Posterior vena cava (tissue), 2 donors: ENCODE measurements at places on chromosomes 16 and 17. TPM values are rescaled to one million over a fixed set of nuclear protein-coding genes. Genes with fewer than 3 reads are reported as not detected.

- DNase-seq, result no peak
Measured at GRCh38 chr17:68353111-68353521, 61.8 kb downstream of the ARSG start.

DNA sequence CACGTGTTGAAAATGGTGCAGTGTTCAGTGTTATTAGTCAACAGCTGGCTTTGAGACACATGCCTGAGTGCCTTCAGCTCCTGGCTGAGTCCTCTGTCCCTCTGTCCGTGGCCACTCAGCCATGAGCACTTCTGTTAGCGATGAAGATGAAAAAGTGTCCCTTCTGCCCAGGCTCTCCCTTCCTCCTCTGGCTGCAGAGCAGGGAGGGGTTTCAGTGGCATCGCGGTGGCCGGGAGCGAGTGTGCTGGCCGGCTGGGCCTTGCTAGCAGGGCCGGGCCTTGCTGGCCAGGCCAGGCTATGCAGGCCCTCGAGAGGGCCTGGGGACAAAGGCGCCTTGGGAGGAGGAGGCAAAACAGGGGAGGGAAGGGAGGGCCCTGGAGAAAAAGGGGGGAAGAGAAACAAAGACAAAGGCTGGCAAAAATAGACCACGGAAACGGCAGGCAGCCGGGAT, 47.7 kb downstream of the CMIP start:
- no peak for DNase-seq

GRCh38 chr16:63577891-63578290, 1541.7 kb upstream of the CDH8 start:
- no peak for DNase-seq

DNA sequence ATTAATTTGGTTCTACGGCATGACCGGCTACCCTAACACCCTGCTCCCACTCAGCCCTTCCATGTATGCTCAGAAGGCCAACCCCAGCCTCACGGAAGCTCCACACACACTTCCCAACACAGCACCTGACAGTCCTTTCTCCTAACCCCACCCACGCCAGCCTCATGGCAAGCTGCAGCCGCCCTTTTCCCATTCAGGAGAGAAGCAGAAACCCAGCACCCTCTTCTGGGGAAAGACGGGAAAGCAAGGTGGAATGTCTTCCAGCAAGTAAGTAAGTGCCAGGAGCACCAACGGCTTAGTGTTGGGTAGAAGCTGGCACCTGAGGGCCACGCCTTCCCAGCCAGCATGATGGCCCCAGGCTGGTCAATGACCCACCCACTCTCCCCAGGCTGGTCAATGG, 32.1 kb downstream of the ABR start:
- no peak for DNase-seq

DNA sequence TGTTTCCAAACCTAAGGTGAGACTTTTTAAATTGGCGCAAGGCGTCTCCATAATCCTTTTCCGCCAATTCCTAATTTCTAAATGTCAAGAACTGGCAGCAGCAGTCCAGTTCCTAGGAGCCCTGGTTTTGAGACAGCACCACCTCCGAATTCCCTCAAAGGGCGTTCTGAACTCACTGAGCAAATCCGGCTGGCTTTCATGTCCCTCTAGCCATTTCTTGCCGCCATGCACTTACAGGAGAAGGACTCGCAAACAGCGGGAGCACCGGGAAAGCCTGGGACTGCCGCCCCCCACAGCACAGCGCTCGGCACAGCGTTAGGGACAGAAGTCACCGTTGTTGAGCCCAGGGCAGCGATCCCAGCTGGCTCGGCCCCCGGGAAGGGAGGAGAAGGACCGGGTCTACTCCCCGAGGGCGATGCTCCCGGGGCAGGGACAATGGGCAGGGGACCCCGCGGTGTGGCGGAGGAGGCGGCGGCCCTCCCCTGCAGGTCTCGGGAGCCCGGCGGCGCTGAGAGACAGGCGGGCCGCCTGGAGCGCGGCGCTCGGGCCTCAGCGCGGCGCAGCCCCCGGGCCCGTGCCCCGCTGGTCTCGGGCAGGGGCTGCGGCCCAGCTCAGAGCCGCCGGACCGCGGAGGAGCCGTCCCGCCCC, 545 bp downstream of the ARHGAP17 start:
- DNase-seq, result peak; percentile 83

NDRG4 gene
- total RNA-seq, result 8.6 TPM

FSCN2 gene
- total RNA-seq, result 2.0 TPM
